ENCODE measurements at places on chromosomes 4 and X.

DNA sequence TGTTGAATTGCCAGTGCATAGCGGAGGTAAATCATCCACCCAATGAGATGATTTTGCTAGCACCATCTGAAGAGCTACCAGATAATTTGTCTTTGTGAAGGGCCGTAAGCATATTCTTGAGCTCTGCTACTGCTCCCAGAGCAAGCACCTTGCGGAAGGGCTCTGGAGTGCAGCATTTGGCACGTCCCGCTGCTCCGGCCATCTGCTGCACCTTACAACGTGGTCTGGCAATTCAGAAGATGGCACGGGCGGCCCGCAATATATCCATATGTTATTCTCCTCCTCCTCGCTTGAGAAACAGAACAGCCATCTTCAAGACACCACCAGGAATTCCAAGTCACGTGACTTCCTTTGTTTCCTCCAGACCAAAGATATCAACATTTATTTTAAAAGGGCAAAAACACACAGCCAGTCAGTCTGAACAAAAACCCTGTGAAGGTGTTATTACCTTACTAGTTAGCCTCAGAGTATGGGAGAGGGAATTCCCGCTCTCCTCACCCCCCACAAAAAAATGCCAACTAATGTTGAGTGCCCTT is 1095.7 kb upstream of the TENM3 start:
- no peak for DNase-seq

GRCh38 chrX:107448998-107449835 is at the start of gene FRMPD3:
Gene FRMPD3, plus strand, starts transcription at chrX:107449652. Its CDS starts 76,937 bp downstream, at chrX:107526589.
- DNase-seq, result no peak

GRCh38 chr4:36043901-36044300 is 200.4 kb downstream of the ARAP2 start:
- no peak for DNase-seq

DNA sequence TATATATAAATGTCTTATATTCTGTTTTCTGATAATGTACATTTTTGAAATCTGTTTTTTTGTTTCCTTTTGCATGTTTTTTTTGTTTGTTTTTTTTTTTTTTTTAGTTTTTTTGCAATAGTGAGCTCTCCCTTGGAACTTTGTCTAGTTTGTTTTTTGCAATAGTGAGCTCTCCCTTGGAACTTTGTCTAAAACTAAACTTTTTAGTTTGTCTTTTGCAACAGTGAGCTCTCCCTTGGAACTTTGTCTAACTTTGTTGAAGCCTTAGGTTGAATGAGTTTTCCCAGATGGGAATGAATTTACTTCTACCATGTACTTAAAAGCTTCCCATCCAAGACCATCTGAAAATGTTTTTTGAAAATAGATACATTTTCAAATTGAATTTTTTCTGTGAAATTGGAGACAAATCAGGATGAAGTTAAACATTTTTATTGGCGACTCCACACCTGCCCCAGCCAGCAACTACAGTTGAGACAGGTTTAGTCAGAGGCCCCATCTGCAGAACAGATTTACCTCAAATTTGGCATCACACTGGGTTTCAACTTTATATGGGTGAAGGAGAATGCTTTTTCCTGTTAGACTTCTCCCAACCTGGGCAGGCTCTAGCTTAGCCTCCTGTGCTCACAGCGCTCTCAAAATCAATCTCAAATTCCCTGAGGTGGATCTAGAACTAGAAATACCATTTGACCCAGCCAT is 16.0 kb downstream of the SLC9B2 start:
- no peak for DNase-seq

- DNase-seq, result no peak
Measured at GRCh38 chrX:73965833-73966232, 338.1 kb upstream of the ZCCHC13 start.

DNA sequence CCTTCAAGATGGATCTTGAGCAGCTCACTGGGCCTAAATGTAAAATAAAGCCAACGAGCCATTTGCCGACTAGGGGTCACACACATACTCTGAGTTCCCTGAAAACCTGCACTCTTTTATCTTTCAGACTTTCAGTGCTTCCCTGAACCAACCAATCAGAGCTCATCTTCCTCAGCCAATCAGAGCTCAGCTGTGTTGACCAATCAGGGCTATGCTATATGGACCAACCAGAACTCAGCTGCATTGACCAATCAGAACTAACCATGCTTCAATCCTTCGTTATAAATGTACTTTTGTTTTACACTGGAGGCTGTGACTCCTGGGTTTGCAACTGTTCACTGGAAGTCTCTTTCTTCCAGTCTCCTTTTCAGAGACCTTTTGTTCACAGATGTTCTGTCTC is 19.3 kb downstream of the SLC25A53 start:
- DNase-seq, result no peak

DNA sequence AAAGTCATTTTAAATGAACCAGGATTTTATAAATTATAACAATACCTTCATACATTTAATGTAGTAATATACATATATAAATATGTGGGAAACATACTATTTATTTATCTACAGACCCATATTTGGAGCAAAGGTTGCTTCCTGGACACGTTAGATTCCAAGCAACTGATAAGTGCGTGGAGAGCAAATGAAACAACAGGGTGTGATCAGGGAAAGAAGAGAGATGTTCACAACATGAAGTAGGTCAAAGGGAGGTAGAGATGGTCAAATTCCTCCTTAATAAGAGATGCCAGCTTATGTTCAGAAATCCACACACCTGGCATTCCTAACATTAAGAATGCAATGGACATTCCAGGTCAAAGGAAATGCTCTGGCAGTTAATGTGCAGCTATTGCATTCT is 53.1 kb upstream of the HPGD start:
- no peak for DNase-seq

DNA sequence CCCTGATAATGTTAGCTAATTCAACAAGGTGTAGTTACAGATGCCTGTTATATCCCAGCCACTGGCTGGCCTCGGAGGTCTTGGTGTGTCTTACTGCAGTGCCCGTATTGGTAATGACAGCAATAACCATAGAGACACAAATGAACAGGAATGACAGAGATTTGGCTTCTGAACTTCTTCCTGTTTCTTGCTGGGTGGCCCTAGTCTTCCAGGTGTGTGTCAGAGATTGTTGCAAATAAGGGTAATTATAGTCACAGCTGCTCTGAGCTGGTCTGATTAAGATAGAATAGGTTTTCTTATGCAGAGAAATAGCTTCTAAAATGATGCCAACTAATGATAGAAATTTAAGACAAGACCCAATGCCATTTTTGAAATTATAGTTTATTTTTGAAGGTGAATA is 64.1 kb upstream of the MAD2L1 start:
- DNase-seq, result no peak

DNA sequence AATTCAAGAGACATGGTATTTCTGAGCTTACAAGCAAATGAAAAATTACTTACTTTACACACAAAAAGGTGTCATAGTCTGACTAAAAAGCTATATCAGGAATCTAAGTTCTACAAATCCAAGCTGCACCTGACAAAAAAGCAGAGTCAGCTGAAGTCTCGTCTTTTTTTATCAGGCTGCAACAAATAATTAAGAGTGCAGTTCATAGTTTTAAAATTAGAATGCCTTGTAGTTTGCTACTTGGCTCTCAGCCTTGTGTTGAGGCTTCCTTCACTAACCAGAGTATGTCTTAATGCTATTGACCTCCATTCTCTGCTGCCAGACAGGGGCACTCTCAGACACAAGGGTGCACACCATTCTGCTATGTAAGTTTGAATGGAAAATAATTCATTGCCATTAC is 940.7 kb downstream of the PCDH7 start:
- no peak for DNase-seq

- DNase-seq, result no peak
Measured at GRCh38 chrX:104195489-104196084, 29.3 kb downstream of the FAM199X start.

- no peak for DNase-seq
Measured at GRCh38 chr4:24529555-24529954, 54.8 kb downstream of the DHX15 start.

- no peak for DNase-seq
Measured at GRCh38 chrX:38982843-38983242, 181.6 kb downstream of the MID1IP1 start.

- no peak for DNase-seq
Measured at GRCh38 chrX:24215272-24215671, 65.7 kb downstream of the ZFX start.

GRCh38 chrX:106728337-106728736 is 1.8 kb downstream of the RNF128 start:
- no peak for DNase-seq

- DNase-seq, result no peak
Measured at GRCh38 chr4:75919920-75920319, 17.7 kb upstream of the PPEF2 start.

DNA sequence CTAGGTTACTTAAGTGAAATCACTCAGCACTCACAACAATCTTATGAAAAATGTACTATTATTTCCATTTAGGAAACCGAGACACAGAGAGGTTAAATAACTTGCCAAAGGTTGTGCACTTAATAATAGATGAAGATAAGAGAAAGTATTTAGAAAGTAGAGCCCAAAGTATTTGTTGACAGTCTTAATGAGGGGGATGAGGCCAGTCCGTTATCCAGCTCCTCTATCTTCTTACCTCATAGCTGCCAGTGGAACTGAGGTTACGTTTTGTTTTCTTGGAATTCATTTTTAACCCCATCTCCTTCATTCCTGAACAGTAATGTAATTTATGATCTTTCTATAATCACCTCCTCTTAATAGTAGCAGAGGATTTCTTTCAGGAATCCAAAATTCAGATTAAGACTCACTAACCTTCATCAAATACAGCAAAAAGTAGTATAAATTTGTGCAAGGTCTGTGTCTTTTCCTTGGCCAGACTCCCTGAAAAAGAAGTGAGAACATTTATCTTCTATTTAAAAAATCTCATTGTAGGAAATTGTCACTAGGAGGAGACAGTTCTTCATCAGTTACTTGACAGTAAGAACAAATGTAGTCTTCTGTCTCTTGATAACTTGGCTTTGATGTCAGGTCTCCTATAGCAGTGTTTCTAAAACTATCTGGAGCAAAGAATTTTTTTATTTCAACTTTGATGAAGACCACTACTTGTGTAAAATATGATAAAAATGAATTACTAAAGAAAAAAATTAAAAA is 35.5 kb downstream of the F8 start:
- DNase-seq, result no peak

DNA sequence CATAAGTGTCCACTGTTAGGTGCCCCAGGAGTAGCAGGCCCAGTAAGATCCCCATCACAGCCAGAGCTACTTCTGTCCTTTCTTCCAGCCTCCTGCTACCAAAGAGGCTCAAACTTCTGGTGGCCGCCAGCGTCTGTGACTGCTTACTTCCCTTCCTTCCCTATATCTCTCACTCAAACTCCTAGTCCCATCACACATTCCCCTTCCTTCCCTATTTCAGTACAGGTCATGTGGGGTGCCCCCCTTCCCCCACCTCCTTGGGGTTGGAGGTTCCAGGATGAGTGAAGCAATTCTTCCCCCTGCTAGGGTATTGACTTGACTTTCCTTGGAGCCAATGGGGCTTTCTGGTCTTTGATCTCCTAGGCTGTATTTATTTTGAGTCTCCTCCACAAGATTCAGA is at the start of gene VSIG4:
Gene VSIG4, minus strand, starts transcription at position 137 of the 400 bp plus-strand sequence. Its CDS starts 82 bp downstream, at position 55.
- no peak for DNase-seq

- DNase-seq, result no peak
Measured at GRCh38 chr4:8595237-8596087, 2.9 kb downstream of the CPZ start.

Data from NCI-H510A (cell line).